ENCODE measurements at places on chromosomes 5 and 9.
A peak's percentile ranks its signal among the peaks of the same experiment; 100 is the strongest.

DNA sequence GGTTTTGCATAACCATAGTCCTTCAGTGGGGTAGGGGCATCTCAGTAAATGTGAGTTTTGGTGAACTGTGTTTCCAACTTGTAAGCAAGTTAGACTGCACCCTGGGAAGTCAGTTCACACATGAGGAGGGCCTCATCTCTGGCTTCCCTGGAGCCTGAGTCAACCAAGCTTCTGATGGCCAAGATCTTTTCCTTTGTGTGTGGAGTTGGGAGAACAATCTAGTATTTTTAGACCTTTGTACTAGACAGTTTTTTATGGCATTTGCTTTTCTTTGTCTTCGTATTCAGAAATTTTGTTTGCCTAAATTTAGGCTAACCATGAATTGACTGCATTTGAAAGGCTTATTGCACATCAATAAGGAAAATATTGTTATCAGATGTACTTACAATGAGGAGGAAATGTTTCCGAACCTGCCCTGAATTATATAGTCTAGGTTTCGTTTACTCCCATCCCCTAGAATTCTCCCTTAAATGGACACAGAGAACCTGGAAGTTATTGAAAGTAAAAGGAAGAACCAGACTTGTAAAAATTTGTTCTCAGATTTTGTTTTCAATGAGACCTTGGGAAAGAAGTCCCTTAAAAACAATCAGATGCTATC lies 204.6 kb downstream of the AOPEP start:
- DNase-seq: no peak

- no peak for DNase-seq
Observed at GRCh38 chr9:133943781-133944745, 48.1 kb downstream of the VAV2 start.

DNA sequence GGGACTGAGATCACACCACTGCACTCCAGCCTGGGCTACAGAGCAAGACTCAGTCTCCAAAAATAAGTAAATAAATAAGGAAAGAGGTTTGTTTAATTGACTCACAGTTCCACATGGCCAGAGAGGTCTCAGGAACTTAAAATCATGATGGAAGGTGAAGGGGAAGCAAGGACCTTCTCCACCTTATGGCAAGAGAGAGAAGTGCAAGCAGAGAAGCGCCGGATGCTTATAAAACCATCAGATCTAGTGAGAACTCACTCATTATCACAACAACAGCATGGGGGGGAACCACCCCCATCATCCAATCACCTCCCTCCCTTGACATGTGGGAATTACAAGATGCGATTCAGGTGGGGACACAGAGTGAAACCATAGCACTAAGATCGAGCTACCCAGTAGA lies 22.8 kb upstream of the RGMB start:
- DNase-seq: peak; percentile 27

DNA sequence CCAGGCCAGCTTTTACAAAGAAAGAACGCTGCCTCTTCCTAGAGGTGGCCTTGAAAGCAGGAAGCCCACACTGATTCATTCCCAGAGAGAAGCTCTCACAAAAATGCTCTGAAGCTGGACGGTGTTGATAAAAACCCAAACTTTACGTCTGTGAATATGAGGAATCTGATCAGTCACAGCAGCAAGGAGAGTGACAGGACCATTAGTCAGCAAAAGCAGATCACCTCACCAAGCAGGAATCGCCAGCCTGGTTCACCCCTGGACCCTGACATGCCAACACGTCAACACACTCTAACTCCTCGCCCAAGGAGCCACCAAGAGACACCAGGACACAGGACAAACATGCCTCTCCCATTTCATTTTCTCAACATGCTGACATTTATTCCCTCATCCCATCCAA lies 70.6 kb upstream of the ZNF622 start:
- DNase-seq: peak; percentile 47

GRCh38 chr5:78405829-78406750 lies 45.7 kb downstream of the SCAMP1 start:
- no peak for DNase-seq
